ENCODE measurements at places on chromosomes 11 and 22.

GRCh38 chr11:83736684-83737083, 450.5 kb upstream of the CCDC90B start:
- DNase-seq: no peak

GRCh38 chr22:19118329-19118880, 3.8 kb downstream of the DGCR2 start:
- no peak for DNase-seq

- no peak for DNase-seq
These were observed 115.6 kb downstream of the PTPRJ start for GRCh38 chr11:48095779-48096470.

- DNase-seq: no peak
These were observed 58.6 kb downstream of the MPPED2 start for GRCh38 chr11:30527566-30527965.

DNA sequence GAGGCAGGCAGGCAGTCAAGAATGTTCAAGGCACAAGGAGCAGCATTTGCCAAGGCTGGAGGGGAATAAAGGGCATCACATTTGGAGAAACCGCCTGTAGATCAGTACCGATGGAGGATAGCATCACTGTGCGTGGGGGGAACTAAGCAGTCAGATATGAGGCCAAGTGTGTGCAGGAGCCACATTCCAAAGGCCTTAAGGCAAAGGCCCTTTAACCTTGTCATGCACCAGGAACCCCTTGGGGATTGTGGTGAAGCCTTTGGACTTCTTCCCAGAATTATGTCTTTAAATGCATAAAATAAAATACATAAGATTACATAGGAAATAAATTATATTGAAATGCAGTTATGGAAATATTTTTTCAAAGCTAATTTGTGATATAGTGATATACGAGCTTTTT, 532.1 kb downstream of the BUD13 start:
- DNase-seq: no peak

GRCh38 chr22:40414838-40415505, 44.6 kb downstream of the SGSM3 start:
- DNase-seq: no peak

GRCh38 chr22:50498322-50498890, 9.1 kb downstream of the LMF2 start:
- peak; percentile 67 for DNase-seq

- DNase-seq: no peak
These were observed 49.4 kb downstream of the RRAS2 start for GRCh38 chr11:14309425-14310192.

DNA sequence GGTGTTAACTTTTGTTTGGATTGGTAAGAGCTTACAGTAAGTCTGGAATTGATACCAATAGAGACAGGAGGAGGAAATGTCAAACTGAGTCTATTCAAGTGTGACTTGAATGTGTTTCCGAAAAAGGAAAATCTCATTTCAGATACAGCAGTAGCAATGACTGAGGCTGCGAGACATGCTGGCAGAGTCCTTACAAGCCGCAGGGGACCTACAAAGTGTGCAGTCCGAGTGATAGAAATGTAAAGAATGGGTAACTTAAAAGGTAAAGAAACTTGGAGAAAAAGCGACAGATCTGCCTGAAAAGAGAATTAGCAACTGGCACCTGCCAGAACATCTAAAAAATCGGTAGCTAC, 444 bp downstream of the CWF19L2 start:
- DNase-seq: no peak

GRCh38 chr11:82174610-82175009, 559.1 kb downstream of the FAM181B start:
- DNase-seq: no peak

- no peak for DNase-seq
These were observed 17.2 kb upstream of the FGF3 start for GRCh38 chr11:69836401-69836800.

DNA sequence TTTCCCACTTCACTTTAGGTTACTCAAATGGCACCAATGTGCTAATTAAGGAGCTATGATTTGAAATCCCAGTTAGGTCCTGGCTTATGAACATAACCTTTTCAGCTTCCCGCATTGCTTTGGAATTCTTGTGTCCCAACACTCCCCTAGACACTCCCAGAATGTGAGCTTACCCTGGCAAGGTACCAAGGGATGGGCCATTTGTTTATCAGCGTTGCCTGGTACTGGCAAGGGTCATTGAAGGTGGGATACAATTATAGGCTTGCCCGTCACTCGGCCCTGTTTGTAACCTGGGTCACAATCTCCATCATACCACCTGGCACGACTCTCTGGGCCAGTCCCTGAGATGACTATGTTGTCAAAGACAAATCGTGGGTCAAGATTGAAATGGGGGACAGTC, 5.4 kb downstream of the CSRP3 start:
- DNase-seq: peak; percentile 45

- no peak for DNase-seq
These were observed 10.4 kb downstream of the CCKBR start for GRCh38 chr11:6269994-6270393.

GRCh38 chr11:494761-495536, 12.1 kb downstream of the RNH1 start:
- DNase-seq: peak; percentile 55

DNA sequence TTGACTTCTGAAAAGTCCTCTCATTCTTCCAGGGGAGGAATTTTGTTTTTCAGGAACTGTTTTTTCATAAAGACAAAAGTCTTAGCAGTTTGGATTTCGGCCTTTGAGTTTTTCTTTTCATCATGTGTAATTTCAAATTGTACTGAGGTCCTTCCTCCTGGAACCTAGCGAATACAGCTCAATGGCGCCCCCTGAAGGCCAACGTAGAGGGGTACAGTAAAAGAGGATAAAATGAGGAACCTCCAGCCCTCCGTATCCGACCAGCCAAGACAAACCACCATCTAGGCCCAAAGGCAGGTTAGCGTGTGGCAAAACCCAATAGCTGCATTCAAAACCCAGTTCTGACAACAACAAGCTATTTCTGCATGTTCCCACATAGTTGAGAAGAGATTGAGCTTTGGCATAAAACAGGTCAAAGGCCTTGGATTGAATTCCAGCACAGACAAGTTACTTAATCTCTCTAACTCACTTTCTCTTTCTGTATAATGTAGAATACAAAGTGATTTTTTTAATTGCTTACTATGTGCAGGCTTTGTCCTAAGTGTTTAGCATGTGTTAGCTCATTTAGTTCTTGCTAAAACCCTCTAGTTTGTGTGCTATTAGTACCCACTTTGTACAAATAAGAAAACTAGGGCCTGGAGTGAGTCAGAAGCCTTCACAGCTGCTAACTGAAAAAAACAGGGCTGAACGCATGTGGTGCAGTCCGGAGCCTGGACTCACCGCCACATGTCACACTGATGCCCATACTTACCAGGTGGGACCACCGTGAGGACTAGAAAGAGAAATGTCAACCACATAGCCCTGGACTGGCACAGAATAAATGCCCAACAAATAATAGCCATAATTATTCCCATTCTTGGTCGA, 43.2 kb upstream of the ETS1 start:
- peak; percentile 93 for DNase-seq

DNA sequence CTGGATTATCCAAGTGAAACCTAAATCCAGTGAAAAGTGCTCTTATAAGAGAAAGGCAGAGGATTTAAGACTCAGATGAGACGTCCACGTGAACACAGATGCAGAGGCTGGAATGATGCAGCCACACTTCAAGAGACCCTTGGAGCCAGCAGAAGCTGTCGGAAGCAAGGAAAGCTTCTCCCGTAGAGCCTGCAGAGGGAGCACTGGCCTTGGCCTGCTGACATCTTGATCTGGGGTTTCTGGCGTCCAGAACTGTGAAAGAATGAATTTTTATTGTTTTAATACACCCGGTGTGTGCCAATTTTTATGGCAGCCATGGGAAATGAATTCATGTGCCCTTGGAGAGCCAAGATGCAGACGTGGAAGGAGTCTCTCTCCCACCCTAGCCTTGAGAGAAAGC, 407.0 kb upstream of the B3GAT1 start:
- DNase-seq: no peak

DNA sequence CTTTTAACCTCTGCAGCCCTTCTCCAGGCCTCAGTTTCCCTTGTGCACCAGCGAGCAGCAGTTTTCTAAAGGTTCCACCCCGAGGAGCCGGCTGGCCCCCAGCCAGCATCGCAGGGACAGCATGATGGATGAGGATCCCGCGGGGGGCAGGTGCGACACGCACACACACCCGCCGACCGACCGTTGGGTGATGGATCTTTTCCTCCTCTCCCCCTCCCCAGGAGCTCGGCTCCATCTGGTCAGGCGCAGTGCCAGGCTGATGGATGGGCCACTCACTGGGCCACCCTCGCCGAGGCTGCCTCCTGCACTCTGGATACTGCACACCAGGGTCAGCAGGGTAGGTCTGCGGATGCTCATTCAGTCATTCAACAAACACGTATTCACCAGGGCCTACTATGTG, 12.8 kb upstream of the CABP7 start:
- no peak for DNase-seq

GRCh38 chr11:84564180-84564866, 1062.8 kb downstream of the DLG2 start:
- no peak for DNase-seq

DNA sequence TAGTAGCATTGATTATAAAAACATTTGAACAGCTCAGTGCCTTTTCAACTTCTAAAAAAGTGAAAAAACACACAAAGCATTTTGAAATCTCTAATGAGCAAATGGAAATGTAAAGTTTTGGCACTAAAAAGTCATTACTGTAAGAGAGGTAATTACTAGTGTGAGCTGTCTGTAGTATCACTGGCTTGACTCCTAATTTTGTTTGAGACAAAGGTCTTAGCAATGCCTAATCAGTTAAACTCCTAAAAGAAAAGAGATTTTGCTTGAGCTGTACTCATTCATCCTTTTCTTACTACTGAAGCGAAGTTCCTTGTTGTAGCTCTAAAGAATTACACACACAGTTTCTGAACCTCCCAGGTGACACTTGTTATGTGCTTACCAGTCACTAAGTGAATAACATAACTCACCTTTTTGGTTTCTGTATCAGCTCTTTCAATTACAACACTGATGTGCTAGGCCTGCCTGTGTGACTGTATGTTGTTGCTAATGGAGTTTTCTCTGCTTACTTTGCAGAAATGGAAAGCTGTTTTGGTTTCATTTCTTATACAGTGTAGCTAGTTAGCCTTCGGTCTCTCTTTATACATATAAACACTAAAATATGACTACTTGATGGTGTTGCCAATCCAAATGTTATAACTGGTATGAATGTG, 924.4 kb upstream of the TENM4 start:
- DNase-seq: no peak
